ENCODE measurements at places on chromosomes 4 and X.

GRCh38 chr4:8303081-8303480 lies 33.5 kb downstream of the HTRA3 start:
- DNase-seq = no peak

DNA sequence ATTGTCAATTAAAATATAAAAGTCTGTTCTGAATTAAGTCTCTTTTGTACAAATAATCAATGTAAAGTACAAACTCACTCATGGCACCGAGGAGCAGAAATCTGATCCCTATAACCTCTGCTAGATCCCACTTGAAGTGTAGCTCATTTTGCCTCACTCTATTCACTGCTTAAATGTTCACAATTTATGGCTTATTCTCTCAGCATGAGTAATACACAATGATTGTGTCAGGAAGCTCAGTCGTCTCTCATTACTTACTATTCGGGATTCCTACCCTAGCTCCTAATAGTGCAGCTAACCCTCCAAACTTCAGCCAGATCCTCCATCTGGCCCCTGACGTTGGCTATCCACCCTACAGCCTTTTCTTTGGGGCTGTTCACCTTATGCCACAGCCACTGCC lies 4.7 kb upstream of the AMMECR1 start:
- DNase-seq = no peak

DNA sequence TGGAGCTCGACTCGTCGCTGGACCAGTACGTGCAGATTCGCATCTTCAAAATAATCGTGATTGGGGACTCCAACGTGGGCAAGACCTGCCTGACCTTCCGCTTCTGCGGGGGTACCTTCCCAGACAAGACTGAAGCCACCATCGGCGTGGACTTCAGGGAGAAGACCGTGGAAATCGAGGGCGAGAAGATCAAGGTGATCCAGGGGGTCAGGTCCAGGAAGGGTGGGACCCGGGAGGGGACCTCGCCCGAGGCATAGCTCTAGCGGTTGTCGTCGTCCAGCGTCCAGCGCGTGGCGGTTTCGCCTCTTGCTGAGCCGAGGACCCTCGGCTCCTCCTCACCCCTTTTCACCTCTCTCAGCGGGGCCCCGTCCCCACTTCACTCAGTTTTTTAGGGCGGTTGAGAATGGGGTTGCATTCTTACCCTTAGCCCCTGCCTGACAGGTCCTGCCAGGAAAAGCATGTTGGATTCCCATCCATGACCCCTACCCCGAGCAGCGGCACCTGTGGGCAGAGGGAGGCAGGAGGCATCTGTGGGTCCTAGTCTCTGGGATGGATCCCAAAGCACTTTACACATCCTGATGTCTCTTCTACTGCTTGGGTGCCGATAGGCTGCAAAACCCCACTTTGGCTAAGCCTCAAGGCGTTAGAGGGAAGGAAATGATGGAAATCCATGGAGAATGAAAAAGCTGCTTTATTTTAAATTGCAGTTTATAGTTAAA lies 524 bp downstream of the RAB33A start:
- DNase-seq = no peak

GRCh38 chr4:53557669-53558064 lies 33.6 kb downstream of the LNX1 start:
- DNase-seq = no peak

DNA sequence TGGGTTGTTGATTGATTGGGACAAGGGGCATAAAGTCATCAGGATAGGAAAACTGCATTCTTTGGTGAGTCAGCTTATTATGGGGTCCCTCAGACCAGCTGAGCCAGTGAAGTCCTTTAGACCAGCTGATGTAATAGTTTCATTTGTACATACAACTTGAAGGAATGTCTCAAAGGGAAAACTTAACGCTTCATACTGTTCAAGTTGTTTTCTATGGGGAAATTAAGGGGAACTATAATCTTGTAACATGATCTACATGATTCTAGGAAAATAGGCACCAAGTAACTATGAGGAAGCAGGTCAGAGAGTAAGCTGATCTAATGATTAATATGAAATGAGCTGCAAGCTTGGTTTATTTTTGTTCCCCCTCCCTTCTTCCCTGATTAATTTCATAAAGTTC lies 175.1 kb upstream of the GRID2 start:
- DNase-seq = no peak

- DNase-seq = no peak
Observed at GRCh38 chrX:21934414-21934813, 6.1 kb upstream of the SMS start.

- DNase-seq = no peak
Observed at GRCh38 chr4:155795991-155796390, 37.2 kb downstream of the GUCY1B1 start.

GRCh38 chr4:88158489-88159228 lies at the start of gene ABCG2:
Gene ABCG2, minus strand, starts transcription at chr4:88158639. Its CDS starts 18,644 bp downstream, at chr4:88139995.
- peak; percentile 48 for DNase-seq

- no peak for DNase-seq
Observed at GRCh38 chr4:84003046-84003445, 467.1 kb downstream of the GPAT3 start.

DNA sequence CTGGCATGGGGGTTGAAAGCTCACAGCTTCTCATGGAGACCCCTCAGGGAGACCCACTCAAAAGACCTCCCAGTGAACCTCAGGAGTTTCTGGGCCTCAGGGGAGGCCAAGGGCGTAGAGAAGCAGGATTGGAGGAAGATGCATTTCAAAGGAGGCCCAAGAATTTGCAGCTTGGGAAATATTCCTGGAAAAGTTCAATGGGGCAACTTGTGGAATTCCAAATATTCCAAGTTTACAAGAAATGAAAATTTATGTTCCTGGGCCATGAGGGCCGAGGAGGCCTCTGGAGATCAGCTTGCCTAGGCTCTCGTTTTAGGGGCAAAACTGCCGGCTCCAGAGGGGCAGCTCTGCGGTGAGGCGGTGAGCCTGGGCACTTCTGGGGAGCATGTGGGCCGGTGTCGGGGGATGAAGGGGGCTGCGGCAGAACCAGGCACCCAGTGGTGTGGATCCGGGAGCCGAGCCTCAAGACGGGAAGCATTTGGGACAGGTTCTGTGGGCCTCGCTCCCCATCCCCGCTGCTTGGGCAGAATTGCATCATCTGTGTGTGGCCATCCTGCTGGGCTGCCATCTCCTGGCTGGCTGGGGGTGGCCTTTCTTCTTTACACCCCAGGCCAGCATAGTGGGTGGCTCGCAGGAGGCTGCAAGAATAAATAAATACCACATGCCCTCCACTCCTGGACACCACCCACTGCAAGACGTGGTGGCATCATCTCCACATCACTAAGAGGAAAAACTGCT lies 54.6 kb upstream of the GPR78 start:
- no peak for DNase-seq

DNA sequence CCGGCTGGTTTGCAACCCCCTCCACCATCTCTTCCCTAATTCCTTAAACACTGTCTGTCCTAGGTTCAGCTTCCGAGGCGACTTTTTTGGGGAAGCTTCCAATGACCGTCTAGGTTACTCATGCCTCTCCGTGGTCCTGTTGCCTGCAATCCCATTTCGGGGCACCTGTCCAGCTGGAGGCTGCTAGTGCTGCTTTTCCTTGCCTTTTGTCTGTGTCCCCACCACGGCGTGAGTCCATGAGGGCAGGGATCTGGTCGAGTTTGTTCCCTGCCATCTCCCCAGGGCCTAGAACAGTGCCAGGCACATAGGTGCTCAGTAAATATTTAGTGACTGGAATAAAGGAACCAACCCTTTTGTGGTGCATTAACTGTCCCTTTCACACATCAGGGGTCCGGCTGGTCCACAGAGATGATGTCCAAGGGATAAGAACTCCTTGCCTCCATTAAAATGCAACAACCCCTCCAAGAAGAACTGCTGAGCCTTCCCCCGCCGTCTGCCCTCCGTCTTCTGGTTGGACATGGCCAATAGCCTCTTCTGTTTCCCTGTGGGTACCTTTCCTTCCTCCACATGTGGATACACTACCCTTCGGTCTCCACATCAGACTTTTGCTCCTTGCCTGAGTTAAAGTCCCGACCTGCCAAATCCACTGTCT lies 5.7 kb upstream of the SORCS2 start:
- no peak for DNase-seq

DNA sequence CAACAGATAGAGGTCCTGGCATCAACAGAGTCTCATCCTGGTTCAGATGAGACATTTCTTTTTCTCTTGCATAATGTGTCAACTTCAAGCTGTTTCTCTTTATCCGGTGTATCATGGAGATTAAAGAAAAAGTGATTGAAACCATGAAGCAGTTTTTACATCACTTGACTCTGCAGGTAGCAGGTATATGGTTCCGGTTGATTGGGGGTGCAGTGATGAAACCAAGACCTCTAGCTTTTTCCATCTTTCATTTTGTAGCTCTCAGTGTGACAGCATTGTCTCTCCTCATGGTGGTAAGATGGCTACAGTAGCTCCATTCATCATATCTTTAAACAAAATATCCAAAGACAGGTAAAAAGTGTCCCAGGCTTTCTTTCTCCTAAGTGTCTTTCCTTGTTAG lies 2.4 kb upstream of the HOPX start:
- DNase-seq = no peak

GRCh38 chr4:99208719-99209075 lies 10.3 kb downstream of the ADH6 start:
- DNase-seq = no peak

DNA sequence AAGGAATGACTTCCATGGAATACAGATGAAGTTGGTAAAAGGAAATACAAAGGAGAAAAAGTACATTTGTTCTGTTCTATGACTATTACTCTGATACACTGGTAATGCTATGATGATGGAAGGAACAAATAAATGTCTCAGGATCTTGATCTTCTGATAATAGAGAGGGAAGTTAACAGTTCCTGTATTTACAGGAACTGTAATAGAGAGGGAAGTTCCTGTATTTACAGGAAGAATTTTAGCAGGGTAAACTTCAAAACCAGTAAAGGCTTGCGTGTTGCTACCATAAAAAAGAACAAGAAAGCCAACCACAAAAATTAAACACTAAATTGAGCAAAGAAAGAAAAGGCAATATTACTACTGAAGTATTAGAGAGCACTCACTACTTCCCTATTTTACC lies 91.7 kb upstream of the HPGD start:
- DNase-seq = no peak

GRCh38 chr4:113673450-113673849 lies 88.1 kb downstream of the CAMK2D start:
- peak; percentile 58 for DNase-seq

DNA sequence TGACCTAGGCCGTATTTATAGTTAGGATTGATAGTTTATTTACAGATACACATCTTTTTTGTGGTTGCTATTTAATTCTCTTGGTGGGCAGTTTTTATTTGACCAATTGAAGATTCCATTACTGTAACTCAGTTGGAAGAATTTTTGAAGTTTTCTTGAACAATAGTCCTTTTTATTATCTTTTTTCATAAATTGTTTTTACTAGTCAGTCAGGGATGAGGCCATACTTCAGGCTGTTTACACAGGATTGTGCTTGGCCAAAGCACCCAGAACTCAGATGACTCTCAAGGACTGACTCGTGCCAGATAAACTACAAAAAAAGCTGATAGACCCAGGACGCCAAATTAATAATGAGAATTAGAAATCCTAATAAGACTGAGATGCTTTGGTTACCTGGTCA lies 7.0 kb downstream of the HERC3 start:
- DNase-seq = no peak

- DNase-seq = no peak
Observed at GRCh38 chrX:72002875-72003274, 92.2 kb downstream of the NHSL2 start.

DNA sequence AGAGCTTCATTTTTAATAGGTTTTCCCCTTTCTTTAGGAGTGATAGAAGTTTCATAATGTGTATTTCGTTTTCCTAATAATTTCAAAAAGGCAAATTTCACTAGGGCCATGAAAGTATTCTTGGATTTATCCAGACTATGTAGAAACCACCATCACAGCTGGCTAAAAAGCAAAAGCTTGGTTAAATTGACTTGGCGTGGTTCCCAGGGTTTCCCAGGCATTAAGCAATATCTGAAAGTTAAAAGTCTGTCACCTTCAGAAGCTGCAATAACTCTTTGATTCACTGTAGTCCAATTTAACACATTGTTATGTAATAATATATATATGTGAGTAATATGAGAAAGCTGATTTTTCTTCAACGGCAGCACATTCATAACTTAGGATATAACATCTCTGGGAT lies 38.3 kb downstream of the NDNF start:
- DNase-seq = no peak

GRCh38 chr4:139676913-139677585 lies 11.4 kb downstream of the MGST2 start:
- no peak for DNase-seq

- DNase-seq = peak; percentile 16
Observed at GRCh38 chrX:46712764-46713163, 46.2 kb downstream of the SLC9A7 start.

DNA sequence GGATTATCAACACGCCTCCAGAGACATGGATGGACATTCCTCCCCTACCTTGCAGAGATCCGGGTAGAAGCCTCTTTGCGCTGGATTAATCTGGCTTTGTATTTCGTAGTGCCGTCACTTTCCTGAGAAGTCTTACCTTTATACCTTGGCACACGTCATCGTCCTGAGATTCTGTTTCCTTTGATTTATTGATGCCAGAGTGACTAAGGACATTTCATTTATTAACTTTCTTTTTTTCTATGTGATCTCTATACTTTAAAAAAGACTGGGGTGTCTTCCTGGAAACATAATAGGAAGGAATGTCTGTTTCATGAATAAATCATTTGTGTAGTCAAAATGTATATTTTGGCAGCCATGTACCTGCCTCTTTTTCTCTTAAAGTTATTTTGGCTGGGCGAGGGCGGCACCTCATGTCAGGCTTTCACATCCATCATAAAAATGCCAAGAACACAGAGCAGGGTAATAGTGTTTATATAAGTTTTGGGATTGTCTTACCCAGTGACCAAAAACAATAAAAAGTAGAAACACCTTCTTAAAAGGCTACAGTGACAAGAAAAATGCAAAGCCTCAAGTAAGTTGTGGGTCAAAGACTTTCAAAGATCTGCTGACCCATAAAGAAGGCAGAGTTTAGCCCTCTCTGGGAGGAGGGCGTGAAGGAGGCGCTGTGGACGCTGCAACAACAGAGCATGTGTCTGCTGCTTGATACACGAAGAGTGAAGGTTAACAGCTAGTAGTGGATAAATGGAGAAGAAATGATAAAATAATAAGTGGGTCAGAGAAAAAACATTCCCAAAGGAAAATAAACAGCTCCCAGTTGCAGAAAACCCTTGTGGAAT lies 124.4 kb downstream of the SHROOM3 start:
- DNase-seq = no peak

- DNase-seq = no peak
Observed at GRCh38 chr4:498328-498904, 540 bp downstream of the ZNF721 start.

- peak; percentile 12 for DNase-seq
Observed at GRCh38 chrX:71366674-71367256, 608 bp downstream of the TAF1 start.

DNA sequence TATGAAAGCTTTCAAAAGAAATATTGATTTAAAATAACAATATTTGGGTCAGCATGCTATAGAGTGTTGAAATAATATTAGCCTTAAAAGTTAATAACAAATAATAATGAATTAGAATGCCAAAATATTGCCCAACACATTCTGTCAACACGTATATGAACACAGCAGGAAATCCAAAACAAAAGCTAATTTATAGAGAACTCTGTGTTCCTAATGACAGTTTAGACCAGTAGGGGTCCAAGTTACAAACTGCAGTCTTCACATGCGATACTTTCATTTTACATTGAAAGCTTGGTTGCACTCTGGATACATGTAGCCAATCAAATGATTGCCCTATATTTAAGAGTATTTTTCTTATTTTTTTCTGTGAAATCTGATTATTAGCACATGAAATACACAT lies 274.4 kb downstream of the DCTD start:
- DNase-seq = no peak

GRCh38 chr4:165866019-165866650 lies 6.9 kb upstream of the TLL1 start:
- no peak for DNase-seq

GRCh38 chrX:31237189-31237588 lies 165.3 kb upstream of the FTHL17 start:
- DNase-seq = no peak

GRCh38 chr4:45284400-45285085 lies 558.2 kb upstream of the GNPDA2 start:
- no peak for DNase-seq

All from CD4-positive, CD25-positive, alpha-beta regulatory T cell (primary cell).